ENCODE measurements at places on chromosomes 2 and 18.

DNA sequence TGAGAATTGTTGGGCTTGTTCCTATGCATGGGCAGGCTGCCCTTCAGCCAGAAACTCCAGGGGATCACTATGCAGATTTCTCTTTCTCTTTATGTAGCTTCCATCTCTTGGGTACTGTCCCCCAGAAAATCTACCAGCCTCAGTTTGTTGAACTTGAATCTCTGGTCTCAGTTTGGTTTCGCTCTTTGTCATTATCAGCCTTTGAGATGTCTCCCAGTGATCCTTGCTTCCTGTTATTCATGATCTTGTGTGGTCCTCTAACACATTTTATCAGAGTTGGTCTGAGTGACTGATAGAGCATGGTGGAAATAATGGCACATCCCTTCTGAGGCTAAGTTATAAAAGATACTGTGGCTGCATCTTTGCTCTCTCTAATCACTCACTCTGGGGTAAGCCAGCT is 7.8 kb downstream of the TMEM87B start:
- H3K27ac ChIP-seq, result no peak overlapping the region
- H3K27me3 ChIP-seq, result no peaks in the 10 kb centered on the region
- H3K4me1 ChIP-seq, result peaks cover 62% of the 10 kb centered on the region

- no peak overlapping the region for H3K4me3 ChIP-seq
- H3K36me3 ChIP-seq, result peaks cover 9% of the 10 kb centered on the region
- no peaks in the 10 kb centered on the region for H3K4me1 ChIP-seq
- DNase-seq, result no peak
- no peaks in the 10 kb centered on the region for H3K27me3 ChIP-seq
- no peak overlapping the region for H3K27ac ChIP-seq
These were observed 900.7 kb upstream of the SOX11 start for GRCh38 chr2:4791488-4791887.

DNA sequence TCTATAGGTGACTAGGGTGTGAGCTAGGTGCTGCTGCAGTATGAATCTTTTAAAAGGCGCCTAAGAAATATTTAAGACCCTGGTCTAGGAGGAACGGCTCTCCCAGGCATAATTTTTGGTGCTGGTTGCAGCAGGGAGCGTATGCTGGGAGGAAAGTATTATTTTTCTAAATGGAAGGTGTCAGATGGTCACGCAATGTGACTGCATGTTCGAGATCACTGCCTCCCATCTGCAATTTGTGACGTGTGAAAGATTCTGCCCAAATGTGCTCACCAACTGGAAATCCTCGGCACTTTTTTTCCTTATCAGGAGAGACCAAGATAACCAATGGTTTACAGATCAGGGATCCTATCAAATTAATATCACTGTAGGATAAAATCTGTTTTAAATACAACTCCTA is 95.6 kb upstream of the KLHL14 start:
- peaks cover 4% of the 10 kb centered on the region for H3K27me3 ChIP-seq

GRCh38 chr18:58960946-58961722 is 96.5 kb downstream of the ZNF532 start:
- no peak overlapping the region for H3K27ac ChIP-seq
- DNase-seq, result no peak
- peaks cover 30% of the 10 kb centered on the region for H3K27me3 ChIP-seq
- no peak overlapping the region for H3K4me3 ChIP-seq

GRCh38 chr18:61865466-61866175 is 27.2 kb downstream of the RNF152 start:
- H3K4me1 ChIP-seq, result no peaks in the 10 kb centered on the region
- no peak overlapping the region for H3K27ac ChIP-seq
- no peak for DNase-seq
- H3K27me3 ChIP-seq, result peaks cover 2% of the 10 kb centered on the region

GRCh38 chr2:21407851-21408250 is 284.1 kb downstream of the TDRD15 start:
- DNase-seq, result no peak
- no peaks in the 10 kb centered on the region for H3K4me1 ChIP-seq
- H3K27me3 ChIP-seq, result no peaks in the 10 kb centered on the region
- H3K4me3 ChIP-seq, result no peak overlapping the region
- no peaks in the 10 kb centered on the region for H3K36me3 ChIP-seq
- no peak overlapping the region for H3K27ac ChIP-seq

- H3K4me1 ChIP-seq, result no peaks in the 10 kb centered on the region
- no peak overlapping the region for H3K4me3 ChIP-seq
- H3K36me3 ChIP-seq, result no peaks in the 10 kb centered on the region
- no peak for DNase-seq
These were observed 9.3 kb upstream of the NPC1 start for GRCh38 chr18:23595591-23595990.

DNA sequence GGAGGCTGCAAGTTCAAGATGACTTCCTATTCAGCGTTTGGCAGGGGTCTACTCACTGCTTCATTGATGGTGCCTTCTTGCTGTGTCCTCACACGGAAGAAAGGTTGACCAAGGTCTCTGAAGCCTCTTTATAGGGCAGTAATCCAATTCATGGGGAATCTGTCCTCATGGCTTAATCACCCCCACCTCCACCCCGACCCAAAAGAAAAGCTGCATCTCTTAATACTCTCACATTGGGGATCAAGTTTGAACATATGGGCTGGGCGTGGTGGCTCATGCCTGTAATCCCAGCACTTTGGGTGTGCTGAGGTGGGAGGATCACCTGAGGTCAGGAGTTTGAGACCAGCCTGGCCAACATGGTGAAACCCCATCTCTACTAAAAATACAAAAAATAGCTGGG is 36.4 kb upstream of the HNMT start:
- no peak overlapping the region for H3K27ac ChIP-seq
- no peaks in the 10 kb centered on the region for H3K27me3 ChIP-seq
- DNase-seq, result no peak
- no peaks in the 10 kb centered on the region for H3K4me1 ChIP-seq
- no peak overlapping the region for H3K4me3 ChIP-seq

GRCh38 chr2:192157776-192158175 is 37.0 kb downstream of the TMEFF2 start:
- H3K36me3 ChIP-seq, result no peaks in the 10 kb centered on the region
- H3K4me1 ChIP-seq, result peaks cover 8% of the 10 kb centered on the region
- no peaks in the 10 kb centered on the region for H3K27me3 ChIP-seq

GRCh38 chr2:190986221-190986953 is 27.6 kb downstream of the STAT1 start:
- no peak for DNase-seq
- peak overlapping the region; percentile 82 for H3K27ac ChIP-seq
- H3K4me3 ChIP-seq, result no peak overlapping the region
- no peaks in the 10 kb centered on the region for H3K27me3 ChIP-seq
- H3K4me1 ChIP-seq, result peaks cover 83% of the 10 kb centered on the region
- peaks cover 15% of the 10 kb centered on the region for H3K36me3 ChIP-seq

DNA sequence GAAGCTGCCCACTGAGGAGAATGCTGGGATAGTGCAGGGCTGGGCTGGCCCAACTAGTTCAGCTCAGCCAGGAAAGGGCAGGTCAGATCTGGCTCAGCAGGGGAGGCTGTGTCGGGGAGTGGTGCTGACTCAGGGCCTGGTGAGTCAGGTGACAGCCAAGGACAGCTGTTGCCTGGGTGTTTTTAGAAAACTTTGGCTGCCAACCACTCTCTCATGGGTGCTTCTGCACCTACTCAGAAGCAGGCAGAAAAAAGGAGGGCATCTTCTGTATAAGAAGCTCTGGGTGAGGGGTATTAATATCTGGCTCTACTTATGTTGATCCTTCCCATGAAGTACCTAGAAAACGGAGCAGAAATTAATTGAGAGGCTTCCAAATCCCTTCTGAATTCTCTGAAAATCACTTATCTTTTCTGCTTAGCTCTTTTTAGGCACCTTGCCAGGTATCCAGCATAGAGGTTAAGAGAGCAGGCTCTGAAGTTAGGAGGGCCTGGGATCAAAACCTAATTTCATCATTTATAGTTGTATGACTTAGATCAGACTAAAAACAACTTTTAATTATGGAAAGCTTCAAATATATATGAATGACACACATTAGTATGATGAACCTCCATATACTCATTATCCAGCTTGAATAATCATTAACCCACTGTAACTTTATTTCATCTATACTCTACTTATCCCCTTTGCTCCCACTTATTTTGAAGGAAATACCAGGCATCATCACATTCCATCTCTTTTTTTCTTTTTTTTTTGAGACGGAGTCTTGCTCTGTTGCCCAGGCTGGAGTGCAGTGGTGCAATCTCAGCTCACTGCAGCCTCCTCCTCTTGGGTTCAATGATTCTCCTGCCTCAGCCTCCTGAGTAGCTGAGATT is 15.5 kb upstream of the RAB10 start:
- no peaks in the 10 kb centered on the region for H3K27me3 ChIP-seq
- H3K4me3 ChIP-seq, result no peak overlapping the region
- no peak overlapping the region for H3K27ac ChIP-seq
- no peaks in the 10 kb centered on the region for H3K36me3 ChIP-seq
- H3K4me1 ChIP-seq, result no peaks in the 10 kb centered on the region

- no peak for DNase-seq
- no peaks in the 10 kb centered on the region for H3K4me1 ChIP-seq
- no peak overlapping the region for H3K27ac ChIP-seq
- H3K27me3 ChIP-seq, result no peaks in the 10 kb centered on the region
- H3K36me3 ChIP-seq, result no peaks in the 10 kb centered on the region
These were observed 142.3 kb downstream of the SOX11 start for GRCh38 chr2:5834501-5834900.

GRCh38 chr2:85251070-85251616 is 76.6 kb downstream of the TGOLN2 start:
- H3K4me1 ChIP-seq, result no peaks in the 10 kb centered on the region
- no peaks in the 10 kb centered on the region for H3K36me3 ChIP-seq
- no peak overlapping the region for H3K4me3 ChIP-seq
- no peak overlapping the region for H3K27ac ChIP-seq
- DNase-seq, result no peak
- no peaks in the 10 kb centered on the region for H3K27me3 ChIP-seq

DNA sequence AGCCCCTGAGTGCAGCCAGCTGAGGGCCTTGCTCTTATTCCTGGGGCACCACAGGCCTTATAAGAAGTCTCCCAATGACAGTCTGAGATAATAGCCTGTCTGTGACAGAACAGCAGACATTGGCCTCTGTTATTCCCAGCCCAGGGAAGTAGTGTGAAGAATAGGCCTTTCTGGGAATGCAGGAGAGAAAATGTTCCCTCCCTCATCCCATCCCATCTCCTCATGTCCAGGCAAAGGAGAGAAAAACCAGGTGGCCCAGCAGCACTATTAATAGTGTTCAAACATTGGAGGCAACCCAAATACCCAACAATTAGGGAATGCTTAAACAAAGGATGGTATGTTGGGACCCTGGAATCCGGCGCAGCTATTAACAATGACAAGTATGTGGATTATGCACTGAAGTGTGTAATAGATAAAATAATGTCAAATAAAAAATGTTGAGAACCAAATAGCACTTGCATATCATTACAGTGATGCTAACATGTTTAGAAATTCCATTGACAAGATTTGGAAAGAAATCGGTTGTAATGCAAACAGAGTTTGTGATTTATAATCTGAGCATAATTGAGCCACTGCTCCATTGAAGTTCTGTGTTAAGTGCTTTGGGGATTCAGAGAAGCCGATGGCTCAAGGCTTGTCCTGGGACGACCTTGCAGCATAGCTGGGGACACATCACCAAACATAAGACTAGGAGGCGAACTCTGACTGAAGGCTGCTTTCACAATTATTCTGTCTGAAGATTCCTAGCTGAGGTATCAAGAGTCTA is 69.3 kb downstream of the LBH start:
- no peaks in the 10 kb centered on the region for H3K36me3 ChIP-seq
- H3K27me3 ChIP-seq, result no peaks in the 10 kb centered on the region
- no peak for DNase-seq
- H3K4me3 ChIP-seq, result no peak overlapping the region

DNA sequence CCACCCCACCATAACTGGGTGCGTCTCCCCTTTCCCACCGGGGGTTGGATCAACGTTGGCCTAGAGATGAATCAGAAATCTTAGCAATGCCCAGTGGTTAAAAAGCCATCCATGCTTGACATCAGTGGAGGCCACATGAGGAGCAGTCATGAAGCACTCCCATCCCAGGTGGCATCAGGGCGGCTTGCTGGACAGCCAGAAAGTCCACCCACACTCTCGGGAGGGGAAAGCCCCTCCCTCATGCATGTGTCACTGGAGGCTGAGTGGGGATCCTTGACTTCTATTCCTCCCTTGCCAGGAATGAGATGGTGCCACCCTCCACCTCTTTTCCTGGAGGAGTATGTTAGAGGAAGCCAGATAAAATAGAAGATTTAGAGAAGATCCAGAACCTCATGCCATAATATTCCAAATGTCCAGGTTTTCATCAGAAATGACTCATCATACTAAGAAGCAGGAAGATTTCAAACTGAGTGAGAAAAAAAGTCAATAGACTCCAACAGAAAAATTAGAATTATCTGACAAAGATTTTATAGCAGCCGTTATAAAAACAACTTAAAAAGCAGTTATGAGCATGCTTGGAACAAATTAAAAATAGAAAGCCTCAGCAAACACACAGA is 507.1 kb upstream of the ID2 start:
- no peak overlapping the region for H3K27ac ChIP-seq
- peaks cover 2% of the 10 kb centered on the region for H3K36me3 ChIP-seq
- no peak overlapping the region for H3K4me3 ChIP-seq
- H3K4me1 ChIP-seq, result peaks cover 3% of the 10 kb centered on the region
- DNase-seq, result no peak

DNA sequence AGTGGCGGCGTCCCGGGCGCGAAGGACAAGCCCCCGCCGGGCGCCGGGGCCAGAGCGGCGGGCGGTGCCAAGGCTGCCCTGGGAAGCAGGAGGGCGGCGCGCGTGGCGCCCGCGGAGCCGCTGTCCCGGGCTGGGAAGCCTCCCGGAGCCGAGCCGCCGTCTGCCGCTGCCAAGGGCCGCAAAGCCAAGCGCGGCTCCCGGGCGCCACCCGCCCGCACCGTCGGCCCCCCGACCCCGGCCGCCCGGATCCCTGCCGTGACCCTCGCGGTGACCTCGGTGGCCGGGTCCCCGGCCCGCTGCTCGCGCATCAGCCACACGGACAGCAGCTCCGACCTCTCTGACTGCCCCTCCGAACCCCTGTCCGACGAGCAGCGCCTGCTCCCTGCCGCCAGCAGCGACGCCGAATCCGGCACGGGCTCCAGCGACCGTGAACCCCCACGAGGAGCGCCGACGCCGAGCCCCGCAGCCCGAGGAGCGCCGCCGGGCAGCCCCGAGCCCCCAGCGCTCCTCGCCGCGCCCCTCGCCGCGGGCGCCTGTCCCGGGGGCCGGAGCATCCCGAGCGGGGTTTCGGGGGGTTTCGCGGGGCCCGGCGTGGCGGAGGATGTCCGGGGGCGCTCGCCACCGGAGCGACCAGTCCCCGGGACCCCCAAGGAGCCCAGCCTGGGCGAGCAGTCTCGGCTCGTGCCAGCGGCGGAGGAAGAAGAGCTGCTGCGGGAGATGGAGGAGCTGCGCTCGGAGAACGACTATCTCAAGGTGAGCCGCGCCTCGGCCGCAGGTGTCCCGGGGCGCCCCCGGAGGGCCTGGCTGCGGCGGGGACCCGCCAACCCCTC is 820 bp downstream of the MTCL1 start:
- H3K27me3 ChIP-seq, result peaks cover 65% of the 10 kb centered on the region
- DNase-seq, result peak; percentile 41
- peak overlapping the region; percentile 91 for H3K4me3 ChIP-seq

DNA sequence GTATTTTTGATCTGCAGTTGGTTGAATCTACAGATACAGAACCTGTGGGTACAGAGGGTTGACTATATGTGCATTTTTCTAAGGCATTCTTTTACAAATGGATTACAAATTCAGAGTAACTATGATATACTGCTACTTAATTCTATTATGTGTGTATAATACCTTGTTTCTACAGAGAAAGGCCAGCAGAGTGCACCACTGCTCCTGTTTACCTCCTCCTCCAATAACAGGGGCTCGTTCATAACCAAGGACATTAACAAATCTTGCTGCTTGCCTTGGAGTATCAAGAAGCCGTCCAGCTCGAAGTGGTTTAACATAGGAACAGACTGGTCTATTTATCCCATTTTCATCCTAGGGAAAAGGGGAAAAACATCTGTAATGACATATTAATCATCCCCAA is 16.4 kb downstream of the CEP76 start:
- H3K27me3 ChIP-seq, result no peaks in the 10 kb centered on the region
- H3K4me1 ChIP-seq, result no peaks in the 10 kb centered on the region
- no peak overlapping the region for H3K27ac ChIP-seq
- H3K36me3 ChIP-seq, result no peaks in the 10 kb centered on the region
- no peak for DNase-seq
